Umbilical cord (tissue), 2 donors: ENCODE measurements at places on chromosomes 3 and 15.

- DNase-seq, result no peak
These were observed 2.3 kb downstream of the B4GALT4 start for GRCh38 chr3:119238363-119238762.

GRCh38 chr15:68354923-68355322 lies 77.0 kb downstream of the ITGA11 start:
- DNase-seq, result no peak

DNA sequence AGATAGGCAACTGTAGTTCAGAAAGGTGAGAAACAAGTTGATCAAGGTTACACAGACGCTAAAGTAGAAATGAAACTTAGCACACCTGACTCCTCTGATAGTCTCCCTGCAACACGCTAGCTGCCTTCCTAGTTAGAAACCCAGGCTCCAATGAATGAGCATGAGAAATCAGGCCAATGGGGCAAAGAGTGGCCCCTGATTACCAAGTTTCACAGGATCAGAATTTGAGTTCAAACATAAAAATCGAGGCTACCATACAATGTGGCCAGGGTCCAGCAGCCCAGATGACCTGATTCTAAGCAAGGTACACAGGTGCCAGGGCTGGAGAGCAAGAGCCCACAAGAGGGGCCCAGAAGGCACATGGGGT lies 7.7 kb downstream of the PLD1 start:
- no peak for DNase-seq

DNA sequence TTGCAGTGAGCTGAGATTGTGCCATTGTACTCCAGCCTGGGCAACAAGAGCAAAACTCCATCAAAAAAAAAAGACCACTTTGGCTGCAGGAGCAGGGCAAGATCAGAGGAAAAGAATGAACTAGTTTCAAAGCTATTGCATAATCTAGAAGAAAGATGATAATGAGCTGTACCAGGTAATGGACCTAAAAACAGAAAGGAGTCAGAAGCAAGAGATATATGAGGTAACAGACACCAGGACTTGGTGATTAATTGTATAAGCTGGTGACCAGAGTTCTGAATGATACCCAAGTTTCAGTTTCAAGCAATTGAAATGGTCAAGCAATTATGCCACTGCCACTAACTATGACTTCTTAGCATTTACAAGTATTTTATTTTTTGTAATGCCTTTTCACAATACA lies 2.9 kb downstream of the POLQ start:
- no peak for DNase-seq

DNA sequence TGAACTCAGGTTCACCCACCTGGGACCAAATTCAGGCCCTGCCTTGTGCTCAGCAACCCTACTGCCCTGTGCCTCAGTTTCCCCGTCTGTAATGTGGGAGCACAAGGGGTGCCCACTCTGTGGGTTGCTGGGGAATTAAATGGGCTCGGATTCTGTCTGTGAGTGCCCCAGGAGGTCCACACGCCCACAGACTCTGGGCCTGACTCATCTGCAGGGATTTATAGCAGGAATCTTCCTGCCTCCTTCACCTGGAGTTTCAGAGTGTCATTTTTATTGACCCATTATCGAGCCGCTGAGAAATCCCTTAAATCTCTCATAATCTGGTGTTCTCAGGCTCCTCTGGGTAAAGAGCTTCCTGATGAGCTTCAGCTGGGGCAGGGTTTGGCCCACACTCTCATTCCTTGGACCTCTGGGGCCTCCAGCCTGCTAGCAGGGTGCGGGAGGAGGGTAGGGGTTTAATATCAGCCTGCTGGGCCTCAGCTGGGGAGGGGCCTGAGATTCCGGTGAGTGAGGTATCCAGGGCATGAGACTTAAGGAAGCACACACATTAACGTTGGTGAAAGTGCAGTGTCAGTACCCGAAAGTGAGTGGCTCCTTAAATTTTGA lies 16.4 kb downstream of the C3orf18 start:
- peak; percentile 93 for DNase-seq

DNA sequence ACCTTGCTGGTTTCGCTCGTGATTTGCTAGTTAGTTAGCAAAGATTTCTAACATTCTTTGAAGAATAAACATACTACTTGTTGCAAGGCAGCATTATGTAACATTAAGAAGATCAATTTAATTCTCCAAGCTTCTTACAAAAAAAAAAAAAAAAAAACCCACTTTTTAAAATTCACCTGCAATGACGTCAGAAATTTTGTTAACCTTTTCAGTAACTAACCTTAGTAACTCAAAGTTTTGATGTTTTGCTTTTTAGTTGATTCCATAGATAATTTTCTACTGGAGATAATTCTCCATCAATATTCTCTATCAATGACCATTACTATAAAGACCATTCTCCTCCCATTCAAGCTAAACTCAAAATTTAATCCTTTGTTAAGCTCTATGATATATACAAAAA lies 491.8 kb upstream of the TBL1XR1 start:
- no peak for DNase-seq

DNA sequence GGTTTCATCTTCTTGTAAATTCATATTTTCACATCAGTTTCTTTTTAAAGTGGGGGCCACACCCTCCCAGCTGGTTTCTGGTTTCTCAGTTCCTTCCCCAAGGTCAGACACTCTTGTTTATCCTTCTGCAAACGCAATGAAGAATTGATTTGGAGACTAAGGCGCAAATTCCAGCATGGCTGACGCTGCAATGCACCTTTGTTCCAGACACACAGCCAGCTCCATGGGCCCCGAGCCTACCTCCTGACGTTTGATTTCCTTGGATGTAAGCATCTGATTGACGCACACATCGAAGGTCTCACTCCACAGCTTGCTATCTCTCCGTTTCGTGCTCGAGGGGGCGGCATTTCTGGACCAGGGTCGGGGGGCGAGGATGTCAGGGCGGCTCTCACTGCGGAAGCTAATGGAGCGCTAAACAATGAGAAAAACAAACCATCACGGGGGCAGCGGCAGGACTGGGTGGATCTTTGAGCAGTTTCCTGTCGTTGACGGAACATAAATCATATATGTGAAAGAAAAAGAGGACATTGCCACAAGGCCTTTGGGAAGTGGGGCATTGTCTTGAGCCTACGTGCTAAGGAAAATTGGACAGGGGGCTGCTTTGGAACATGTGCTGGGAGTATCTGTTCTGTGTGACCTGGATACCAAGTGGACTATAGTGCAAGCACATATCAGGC lies 46.9 kb downstream of the ARHGEF3 start:
- no peak for DNase-seq

DNA sequence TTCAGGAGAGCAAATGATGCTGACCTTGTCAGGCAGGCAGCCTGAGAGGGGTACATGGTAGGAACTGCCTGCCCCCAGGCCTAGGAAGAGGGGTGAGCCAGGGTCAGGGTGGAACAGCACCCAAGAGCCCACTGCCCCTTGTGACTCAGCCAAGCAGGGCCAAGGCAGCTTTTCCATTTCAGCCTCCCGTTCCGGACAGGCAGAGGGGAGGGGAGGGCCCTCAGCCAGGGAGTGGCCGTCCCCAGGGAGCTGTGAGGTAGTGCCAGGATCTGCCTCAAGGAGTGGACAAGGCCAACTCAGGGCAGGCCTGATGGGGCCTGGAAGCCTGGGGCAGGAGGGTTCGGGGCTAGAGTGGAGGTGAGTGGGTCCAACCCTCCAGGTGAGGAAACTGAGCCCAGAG lies 5.1 kb upstream of the ANKRD63 start:
- no peak for DNase-seq

DNA sequence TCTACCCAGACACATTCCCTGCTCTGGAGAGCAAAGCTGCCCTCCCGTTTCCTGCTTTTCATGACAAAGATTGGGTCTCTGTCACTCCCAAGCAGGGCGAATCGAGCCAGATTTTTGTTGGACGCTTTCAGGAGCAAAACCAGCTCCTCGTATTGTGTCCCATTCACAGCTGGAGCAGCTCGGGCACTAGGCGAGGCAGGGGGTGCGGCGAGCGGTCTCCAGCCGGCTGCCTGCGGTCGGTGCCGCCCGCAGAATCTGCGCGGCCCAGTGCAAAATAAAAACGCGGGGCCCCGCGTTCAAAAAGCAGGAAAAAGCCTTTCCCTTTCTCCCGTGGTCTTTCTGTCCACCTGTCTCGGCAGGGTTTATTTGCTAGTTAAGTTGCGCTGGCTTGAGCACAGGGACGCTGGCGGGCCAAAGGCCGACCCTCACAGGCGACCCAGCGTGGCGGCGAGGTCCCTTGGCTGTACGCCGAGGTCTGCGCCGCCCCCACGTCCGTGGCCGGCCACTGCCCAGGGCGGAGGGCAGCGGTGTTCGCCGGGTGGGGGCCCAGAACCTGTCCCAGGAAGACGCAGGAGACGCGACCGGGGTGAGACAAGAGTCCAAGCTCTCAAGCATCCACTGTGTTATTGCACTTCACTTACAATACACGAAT lies 71.2 kb downstream of the CYP19A1 start:
- peak; percentile 16 for DNase-seq

- no peak for DNase-seq
These were observed 22.0 kb upstream of the COL6A5 start for GRCh38 chr3:130323503-130323902.

DNA sequence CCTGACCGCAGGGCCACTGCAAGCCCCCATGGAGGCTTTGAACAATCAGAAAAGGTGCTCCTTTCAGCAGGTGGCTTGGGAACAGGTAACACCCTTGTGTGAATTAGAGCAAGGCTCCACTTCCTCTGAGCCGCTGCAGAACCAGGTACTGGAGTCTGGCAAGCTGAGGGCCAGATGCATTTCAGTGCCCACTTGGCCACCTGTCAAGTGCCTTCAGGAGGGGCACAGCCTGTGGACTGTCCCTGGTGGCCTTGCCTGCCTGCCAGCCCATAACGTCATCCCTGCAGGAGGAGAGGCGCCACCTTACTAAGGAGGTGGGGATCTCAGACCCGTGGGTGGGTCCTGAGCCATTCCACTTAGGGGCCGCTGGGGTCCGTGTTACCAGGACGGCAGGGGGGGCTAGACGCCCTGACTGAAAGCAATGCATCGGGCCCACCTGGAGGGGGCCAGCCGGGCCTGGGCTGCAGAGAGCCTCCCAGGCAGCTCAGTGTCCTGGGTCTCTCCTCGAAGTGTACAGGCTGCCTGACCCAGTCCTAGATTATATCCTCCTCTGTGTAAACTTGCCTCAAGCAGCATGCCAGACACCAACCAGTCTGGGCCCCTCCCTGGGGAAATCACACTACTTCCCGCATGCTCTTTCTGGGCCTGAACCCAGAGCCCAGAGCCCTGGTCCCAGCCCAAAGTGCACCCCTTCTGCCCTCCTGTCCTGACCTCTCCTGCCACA lies 16.1 kb downstream of the SPTBN5 start:
- DNase-seq, result no peak

GRCh38 chr3:34947834-34948233 lies 691.5 kb upstream of the ARPP21 start:
- DNase-seq, result peak; percentile 38

- no peak for DNase-seq
These were observed 1.4 kb downstream of the MAP6D1 start for GRCh38 chr3:183823963-183824362.
